Epithelial cell of proximal tubule (primary cell): ENCODE measurements at places on chromosomes 13 and 19. TPM values are rescaled to one million over a fixed set of nuclear protein-coding genes. Genes with fewer than 3 reads are reported as not detected.

GPR18 gene
- total RNA-seq: not detected in 2 replicates

HIPK4 gene
- not detected in 2 replicates for total RNA-seq

CCDC8 gene
- 14.0 and 14.1 TPM in 2 replicates for total RNA-seq

TGFBR3L gene
- total RNA-seq: 1.6 and 16.8 TPM in 2 replicates

CEACAM7 gene
- not detected in 2 replicates for total RNA-seq

B3GNT8 gene
- total RNA-seq: 1.6 and 2.4 TPM in 2 replicates

ADM5 gene
- 1.9 and 2.8 TPM in 2 replicates for total RNA-seq

EPS8L1 gene
- total RNA-seq: 17.3 and 33.8 TPM in 2 replicates

AXL gene
- 206 and 343 TPM in 2 replicates for total RNA-seq

TTC9B gene
- total RNA-seq: not detected in 2 replicates

MAST1 gene
- 0.22 and 1.5 TPM in 2 replicates for total RNA-seq
